A549 treated with dexamethasone at 1 μM for 4 hours (cell line): ENCODE measurements at places on chromosomes 4 and X. TPM values are rescaled to one million over a fixed set of nuclear protein-coding genes. Genes with fewer than 3 reads are reported as not detected.

ABCG2 gene
- total RNA-seq = 15.2 to 18.9 TPM (median 18.6 TPM) in 5 replicates

PLS3 gene
- total RNA-seq = 178 to 220 TPM (median 200 TPM) in 5 replicates

PROM1 gene
- 0.30 to 0.75 TPM (median 0.53 TPM) in 5 replicates for total RNA-seq

IL13RA2 gene
- 0.07 to 0.60 TPM in 2 of 5 replicates, not detected in the others for total RNA-seq

NAP1L2 gene
- total RNA-seq = 0.89 to 1.2 TPM (median 1.1 TPM) in 5 replicates

RIPPLY1 gene
- 0.11 TPM in 2 of 5 replicates, not detected in the others for total RNA-seq

SLC9A6 gene
- 6.9 to 10.1 TPM (median 8.8 TPM) in 5 replicates for total RNA-seq

PI4K2B gene
- total RNA-seq = 4.8 to 7.6 TPM (median 6.8 TPM) in 5 replicates

PDS5A gene
- 22.6 to 32.2 TPM (median 28.8 TPM) in 5 replicates for total RNA-seq

NKX3-2 gene
- 0.05 to 0.16 TPM (median 0.12 TPM) in 5 replicates for total RNA-seq

MAGEA11 gene
- total RNA-seq = not detected in 5 replicates

CXCL3 gene
- 2.4 to 3.7 TPM (median 2.6 TPM) in 5 replicates for total RNA-seq
